Smooth muscle cell of the brain vasculature (primary cell): ENCODE measurements at places on chromosomes 6 and 20.

DNA sequence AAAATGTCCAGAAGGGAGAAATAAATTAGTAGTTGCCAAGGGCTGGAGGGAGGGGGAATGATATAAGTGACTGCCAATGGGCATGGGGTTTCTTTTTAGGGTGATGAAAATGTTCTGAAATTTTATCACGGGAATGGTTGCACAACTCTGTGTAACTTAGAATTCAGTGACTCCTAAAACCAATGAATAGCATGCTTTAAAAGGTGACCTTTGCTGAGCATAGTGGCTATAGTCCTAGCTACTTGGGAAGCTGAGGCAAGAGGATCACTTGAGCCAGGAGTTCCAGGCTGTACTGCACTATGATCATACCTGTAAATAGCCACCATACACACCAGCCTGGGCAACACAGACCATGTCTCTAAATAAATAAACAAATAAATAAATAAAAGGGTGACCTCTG is 109.0 kb downstream of the ATG5 start:
- DNase-seq: no peak

DNA sequence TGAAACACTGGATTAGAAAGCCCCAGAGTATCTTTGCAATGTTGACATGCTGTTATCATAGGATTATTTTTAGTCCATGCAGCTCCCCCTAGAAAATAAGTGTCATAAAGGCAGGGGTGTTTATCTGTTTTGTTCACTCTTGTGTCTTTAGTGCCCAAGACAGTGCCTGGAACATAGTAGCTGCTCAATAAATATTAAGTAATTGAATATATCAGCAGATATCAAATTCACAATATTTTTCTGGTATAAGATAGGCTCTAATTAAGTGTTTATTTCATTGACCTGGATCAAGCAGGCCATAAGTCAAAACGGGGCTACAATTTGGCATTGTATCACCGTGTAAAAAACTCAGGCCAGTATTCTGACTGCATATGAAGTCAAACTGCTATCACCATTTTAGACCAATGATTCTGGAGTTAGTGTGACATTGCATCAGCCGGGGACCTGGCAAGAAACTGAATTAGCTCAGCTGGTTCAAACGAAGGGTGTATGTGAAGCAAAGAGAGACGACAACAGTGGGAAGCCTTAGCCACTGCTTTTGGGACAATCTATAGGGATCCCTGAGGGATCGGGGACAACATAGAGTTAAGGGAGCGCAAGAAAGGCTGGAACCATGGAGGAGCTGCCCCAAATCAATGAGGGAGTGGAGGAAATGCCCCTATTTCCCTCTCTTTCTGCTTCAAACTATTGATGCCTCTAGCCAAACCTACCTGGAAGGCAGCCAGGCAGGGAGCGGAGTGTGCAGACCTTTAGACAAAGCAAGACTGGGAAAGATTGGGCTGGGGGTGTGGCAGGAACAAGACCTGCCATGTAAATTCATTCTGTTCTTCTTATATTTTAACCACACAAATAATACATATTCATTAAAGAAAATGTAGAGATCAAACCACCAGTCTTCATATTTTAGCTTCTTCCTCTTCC is 112.2 kb downstream of the PLEKHG1 start:
- no peak for DNase-seq

GRCh38 chr6:162234631-162235030 is 492.9 kb downstream of the PRKN start:
- DNase-seq: no peak

GRCh38 chr6:49462599-49462926 is 490 bp downstream of the MMUT start:
- DNase-seq: no peak

DNA sequence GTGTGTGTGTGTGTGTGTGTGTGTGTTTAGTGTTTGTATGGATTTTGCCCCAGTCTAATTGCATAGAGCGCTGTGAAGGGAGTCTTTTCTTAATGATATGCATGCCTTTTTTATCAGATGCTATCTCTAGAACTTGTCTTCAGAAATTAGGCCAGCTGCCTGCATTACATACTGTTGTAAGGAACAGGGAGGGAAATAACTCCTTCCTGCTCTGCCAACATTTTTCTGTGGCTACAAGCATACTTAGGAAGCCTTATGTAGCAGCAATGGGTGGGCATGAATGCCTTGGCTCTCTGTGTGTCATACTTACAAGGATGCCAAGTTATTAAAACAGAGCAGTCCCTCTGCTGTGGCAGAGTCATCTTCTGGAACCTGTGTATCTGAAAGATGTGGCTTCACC is 8.0 kb upstream of the COL21A1 start:
- DNase-seq: no peak

DNA sequence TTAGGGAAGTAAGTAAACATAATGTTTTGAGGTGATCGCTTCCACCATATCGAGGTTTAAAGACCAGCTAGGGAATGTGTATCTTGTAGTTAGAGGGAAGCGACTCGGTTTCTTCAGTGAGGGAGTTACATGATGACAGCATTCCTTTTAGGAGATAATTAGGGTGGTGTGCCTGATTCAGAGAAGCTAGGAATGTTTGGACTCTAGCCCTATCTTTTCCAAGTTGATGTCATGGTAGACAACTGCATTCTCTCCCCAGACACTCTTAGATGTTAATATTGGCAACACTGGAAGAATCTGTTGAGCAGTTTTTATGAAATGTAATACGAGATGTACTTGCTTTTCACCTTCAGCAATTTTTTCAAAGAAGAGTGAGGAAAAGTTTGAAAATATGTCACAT is 12.9 kb upstream of the HIVEP1 start:
- DNase-seq: no peak

DNA sequence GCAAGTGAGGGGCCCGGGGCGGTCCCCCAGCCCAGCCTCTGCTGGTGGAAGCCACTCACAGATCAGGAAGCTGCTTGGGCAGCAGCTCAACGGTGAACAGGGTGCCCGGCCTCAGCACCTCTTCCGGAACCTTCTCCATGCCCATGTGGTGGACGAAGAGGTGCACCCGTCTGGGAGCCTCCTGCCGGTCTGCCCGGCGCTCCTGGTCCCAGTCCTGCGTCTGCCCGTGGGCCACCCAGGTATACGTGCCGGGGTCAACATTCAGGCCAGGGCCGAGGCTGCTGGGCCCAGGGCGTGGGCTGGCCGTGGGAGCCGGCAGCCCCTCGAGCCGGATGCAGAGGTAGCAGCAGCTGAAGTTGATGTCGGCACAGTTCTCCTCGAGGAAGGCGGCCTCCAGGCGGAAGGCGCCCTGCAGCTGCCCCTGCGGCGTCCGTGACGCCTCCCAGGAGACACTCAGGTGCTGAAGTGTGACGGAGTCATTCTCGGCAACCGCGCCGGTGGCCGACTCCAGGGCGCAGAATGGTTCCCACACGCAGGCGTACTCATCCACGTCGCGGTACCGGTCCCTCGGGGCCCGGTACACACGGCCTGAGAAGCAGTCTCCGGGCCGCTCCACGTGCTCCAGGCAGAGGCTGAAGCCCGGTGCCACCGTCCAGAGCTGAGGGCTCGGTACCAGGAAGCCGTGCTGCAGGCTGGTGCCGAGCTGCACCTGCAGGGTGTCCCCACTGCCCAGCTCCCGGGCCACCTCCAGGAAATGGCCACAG is 8.7 kb downstream of the FNDC11 start:
- DNase-seq: no peak

- DNase-seq: no peak
These were observed 138.1 kb downstream of the TMEM242 start for GRCh38 chr6:157185171-157185570.

GRCh38 chr6:92377137-92377536 is 1042.2 kb downstream of the EPHA7 start:
- DNase-seq: no peak

GRCh38 chr6:12395898-12396297 is 105.7 kb downstream of the EDN1 start:
- no peak for DNase-seq

DNA sequence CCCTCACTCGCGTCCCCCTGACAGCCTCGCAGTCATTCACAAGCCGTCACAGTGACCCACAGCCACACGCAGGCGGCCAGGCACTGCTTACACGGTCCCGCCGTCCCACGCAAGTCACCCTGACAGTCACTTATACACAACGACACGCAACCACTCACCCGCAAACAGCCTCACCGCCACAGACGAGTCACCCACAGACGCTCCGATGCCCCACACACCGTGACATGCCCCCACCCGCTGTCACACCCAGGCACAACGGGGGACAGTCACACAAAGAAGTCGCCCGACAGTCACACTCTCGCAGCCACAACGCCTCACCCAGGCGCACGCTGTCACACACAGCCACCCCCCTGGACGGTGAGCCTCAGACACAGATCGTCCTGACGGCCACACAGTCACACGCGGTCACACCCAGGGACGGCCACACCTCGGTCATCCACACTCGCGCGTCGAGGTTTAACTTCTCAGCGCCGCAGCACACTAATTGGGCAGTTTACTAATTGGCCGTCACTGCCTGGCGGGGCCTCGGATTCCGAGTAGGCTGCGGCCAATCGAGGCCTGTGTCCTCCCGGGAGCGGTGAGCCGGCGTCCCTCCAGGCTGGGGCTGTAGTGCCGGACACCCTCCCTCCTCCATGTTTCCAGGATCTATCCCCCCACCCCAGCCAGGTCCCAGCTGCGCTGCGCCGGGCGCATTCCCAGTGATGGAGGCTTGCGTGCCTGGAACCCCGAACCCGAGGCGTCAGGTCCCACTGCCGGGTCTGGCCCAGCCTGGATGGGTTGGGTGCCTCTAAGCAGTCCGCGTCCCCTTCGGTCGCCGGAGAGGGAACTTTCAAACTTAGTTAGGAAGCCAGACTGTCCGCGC is 790 bp downstream of the TOX2 start:
- no peak for DNase-seq

- DNase-seq: no peak
These were observed 80.3 kb upstream of the STMND1 start for GRCh38 chr6:17021539-17021889.

DNA sequence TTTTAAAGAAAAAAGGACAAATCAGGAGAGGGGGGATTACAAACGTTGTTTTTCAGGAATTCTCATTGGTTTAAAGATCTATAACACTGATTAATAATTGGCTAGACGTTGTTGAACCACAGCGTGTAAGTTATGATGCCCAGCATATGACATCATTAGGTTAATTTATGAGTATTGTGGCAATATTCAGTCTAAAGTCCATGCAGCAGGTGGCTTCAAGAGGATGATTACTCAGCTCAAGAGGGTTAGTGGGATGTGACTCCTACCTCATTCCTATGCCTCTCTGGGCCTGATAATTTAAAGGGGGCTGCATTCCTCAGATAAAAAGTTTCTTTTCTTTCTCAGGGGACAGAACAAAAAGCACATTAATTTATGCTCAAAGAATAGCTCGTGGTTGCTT is 1309.0 kb downstream of the EPHA7 start:
- DNase-seq: no peak

- no peak for DNase-seq
These were observed 214.6 kb downstream of the PRL start for GRCh38 chr6:22082218-22082617.

DNA sequence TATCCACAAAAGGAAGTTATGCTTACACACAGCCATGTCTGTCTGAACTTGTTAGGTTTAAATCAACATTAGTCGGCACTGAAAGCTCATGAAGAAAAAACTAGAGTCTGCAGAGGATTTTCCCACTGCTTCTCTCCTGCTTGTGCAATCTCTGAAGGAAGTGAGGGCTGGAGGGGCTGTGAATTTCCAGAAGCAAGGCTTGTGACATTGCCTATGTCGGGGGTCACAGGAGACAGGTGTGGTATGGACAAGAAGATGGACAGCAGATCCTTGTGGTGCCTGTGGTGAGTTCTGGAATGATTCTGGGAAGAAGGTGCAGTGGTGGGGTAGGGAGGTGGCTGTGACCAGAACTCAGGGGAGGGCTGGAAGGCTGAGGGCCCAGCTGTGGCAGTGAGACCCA is 84.3 kb upstream of the TRAF3IP2 start:
- DNase-seq: no peak

DNA sequence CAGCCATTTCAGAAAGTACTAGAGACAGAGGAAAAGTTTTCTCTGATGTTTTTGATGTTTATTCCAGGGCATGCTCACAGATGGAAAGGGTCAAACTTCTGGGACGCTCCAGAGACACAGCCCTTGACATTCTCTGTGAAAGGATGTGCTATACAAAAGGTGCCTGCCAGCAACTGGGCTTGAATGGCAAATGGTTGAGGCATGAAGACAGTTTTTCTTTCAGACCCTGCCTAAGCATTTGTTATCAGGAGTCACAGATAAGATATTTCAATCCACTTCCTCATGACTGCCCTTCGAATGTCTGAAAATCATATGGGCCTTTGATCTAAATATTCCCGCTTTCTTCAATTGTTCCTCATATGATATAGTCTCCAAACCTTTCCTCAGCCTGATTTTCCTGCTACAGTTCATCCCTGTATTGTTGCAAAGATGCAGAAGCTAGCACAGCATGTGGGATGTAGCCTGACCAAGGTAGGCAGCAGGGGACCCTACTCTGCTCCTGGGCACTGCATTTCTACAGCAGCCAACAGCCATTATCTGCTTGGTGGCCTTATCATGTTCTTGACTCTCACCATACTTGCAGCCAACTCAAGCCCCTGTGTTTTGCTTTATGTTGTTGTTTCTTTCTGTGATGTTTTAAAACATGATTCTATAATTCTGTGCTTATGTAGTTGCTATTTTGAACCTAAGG is 14.6 kb upstream of the TXLNB start:
- DNase-seq: no peak

DNA sequence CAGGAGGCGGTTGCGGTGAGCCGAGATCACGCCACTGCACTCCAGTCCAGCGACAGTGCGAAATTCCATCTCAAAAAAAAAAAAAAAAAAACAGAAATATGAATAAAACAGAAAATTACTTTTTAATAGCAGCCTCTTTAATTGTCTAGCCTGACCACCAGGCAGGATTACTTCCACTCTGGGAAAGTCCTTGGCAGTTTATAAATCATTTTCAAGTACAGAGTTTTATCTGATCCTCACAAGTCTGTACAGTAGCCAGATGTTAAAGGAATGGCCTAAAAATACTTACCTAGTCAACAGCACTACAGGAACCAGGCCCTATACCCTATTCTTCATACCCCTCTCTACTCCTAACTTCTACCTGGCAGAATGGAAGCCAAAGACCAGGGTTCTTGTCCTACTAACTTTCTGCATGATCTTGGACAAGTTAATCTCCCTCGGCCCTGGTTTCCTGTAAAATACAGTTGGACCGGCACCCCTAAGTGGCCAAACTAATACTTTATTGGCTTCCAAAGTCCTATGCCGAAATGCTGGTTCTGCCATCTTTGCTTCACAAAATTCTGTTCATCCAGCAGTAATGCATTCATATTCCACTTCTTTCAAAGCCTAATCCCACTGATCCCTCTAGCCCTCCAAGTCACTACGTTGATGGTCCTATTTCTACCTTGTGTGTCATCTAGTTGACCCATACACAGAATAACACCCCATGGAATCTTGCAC is 1.9 kb downstream of the EIF2S2 start:
- DNase-seq: no peak

DNA sequence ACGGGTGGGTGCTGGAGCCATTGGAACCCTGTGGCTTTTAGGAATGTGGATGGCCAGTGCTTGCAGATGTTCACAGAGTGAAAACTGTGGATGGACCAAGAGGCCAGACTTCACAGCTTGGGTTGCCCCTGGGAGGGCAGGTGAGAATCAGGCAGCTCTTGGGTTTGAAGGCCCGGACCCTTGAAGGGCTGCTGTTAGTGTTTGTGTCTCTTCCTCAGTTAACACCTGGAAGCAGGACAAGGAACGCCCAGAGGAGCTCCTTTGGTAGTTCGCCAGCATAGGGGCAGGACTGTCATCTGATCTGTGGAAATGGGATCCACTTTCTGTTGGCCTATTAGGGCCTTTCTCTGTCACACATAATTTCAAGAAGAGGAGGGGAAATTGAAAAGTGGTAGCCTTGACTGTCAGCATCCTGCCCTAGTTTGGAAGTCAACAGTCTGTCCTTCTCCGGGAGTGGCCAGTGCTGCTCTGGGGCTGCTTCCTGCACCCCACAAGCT is 43.6 kb downstream of the RIOK1 start:
- DNase-seq: no peak
